ENCODE measurements at places on chromosomes 5 and 9.

DNA sequence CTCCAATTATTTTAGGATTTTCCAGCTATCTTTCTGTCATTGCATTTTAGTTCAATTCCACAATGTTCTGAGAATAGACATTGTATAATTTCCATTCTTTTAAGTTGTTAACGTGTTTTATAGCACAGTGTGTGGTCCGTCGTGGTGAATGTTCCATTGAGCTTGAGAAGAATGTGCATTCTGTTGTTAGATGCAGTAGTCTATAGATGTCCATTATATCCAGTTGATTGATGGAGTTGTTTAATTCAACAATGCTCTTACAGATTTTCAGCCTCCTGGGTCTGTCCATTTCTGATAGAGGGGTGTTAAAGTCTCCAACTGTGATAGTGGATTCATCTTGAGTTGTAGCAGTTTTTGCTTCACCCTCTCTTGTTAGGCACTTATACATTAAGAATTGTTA is 1587.7 kb upstream of the NUDT12 start:
- no peak for DNase-seq

- no peak for DNase-seq
These were observed 33.5 kb downstream of the AOPEP start for GRCh38 chr9:94760010-94760409.

DNA sequence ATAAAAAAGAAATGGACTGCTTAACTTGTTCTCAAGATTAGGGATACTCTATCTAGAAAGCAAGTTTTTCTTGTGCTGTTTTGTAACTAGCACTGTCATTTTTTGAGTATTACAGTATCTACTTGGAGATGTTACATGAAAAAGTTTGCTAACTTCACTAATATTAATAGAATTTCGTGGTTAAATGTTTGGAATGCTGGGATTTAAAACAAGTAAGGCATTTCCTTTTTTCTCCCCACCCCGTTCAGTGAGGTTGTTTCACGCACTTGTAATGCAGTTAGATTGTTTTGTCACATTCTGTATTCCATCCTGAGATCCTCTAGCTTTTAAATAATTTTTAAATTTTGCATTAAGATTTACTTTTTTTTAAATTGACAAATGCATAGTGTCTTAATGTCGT is 20.0 kb upstream of the TEK start:
- DNase-seq = no peak

GRCh38 chr9:133780962-133781827 is 43.0 kb upstream of the SARDH start:
- DNase-seq = no peak

DNA sequence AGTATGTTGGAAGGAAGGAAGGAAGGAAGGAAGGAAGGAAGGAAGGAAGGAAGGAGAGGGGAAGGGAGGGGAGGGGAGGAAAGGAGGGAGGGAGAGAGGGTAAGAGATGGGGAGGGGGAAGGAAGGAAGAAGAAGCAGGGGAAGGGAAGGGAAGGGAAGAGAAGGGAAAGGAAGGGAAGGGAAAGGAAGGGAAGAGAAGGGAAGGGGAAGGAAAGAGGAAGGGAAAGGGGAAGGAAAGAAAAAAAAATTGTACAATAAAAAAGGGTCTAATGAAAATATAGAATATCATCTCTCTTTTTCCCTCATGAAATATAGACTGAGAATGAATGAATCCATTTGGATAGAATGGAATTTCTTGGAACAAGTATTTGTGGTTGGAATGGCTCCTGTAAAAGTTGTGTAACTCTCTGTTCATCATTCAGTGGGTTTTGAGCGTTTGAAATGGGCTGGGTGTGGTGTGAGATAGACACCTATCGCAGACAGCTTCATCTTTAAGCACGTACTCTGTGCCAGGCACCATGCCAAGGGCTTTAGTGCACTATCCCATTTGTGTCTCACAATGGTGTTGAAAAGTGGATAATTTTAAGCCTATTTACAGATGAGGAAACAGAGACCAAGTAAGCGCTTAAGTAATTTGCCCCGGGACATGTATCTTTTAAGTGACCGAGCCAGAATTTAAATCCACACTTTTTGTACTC is 11.6 kb upstream of the PAPPA start:
- DNase-seq = no peak

DNA sequence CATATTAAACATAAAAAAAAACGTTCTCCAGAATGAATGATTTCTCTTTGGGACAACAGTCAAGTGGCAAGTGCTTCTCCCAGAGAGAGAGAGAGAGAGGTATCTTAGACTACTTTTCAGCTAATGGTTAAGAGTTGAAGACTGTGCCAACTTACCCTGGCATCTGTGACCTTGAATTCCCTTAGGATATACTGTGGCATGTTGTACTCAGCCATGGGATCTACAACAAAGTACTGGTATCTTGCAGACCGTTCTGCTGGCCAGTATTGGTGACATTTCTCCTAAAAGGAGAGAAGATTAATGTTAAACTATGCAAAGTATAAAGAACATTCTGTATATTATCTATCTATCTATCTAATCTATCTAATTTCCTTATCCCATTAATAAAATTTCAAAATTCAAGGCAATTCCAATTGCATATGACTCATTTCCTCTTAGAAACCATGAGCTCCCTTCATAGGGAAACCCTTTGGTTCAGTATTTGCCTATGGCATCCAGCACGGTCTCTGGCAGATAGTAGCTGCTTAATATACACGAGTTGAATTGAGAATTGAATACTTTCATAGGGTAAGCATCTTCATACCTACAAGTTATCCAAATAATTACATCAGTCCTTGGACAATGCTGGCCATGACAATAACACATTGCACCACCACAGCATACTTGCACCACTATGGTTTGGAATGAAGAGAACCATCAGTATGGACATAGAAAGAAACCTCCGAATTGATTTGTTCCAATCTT is 539.4 kb upstream of the DMAC1 start:
- DNase-seq = no peak

DNA sequence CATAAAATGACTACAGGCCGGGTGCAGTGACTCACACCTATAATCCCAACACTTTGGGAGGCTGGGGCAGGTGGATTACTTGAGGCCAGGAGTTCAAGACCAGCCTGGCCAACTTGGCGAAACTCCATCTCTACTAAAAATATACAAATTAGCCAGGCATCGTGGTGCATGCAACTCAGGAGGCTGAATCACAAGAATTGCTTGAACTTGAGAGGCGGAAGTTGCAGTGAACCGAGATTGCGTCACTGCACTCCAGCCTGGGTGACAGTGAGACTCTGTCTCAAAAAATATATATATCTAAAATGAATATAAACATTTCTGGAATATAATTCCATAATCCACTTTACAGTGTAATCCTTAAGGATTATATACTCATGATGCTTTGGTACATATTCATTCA is 66.5 kb downstream of the TEX10 start:
- no peak for DNase-seq

DNA sequence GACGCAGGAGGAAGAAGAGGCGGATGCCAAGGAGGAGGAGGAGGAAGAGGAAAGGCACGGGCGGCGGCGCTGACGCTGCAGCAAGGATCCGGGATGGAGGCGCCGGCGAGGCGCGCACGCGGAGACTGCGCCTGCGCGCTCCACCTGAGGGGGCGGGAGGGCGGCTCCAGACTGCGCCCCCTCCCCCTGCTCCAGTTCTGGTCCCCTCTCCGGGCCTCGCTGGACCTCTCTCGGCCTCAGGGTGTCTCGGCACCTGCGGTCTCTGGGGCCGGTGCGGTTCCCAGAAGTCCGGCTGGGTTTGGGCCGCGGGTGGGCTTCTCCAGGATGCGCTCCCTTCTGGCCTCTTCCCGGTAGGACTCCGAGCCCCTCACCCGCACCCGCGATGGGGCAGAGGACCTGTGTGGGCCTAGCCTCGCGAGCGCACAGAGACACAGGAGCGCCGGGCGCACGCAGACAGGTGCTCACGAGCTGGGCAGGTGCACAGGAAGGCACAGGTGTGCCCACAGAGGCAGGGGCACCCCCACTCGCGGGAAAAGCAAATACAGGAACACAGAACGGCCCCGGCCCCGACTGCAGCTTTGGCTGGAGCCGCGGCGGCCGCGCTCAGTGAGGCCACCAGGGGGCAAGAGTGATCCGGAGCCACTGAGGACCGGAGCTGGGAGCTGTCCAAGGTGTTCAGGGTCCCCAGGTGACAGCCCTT is at the start of gene NPDC1:
NPDC1 (minus strand) TSS at position 90 of the 700 bp plus-strand sequence. CDS start 188 bp downstream, outside the sequence.
- peak; percentile 93 for DNase-seq

DNA sequence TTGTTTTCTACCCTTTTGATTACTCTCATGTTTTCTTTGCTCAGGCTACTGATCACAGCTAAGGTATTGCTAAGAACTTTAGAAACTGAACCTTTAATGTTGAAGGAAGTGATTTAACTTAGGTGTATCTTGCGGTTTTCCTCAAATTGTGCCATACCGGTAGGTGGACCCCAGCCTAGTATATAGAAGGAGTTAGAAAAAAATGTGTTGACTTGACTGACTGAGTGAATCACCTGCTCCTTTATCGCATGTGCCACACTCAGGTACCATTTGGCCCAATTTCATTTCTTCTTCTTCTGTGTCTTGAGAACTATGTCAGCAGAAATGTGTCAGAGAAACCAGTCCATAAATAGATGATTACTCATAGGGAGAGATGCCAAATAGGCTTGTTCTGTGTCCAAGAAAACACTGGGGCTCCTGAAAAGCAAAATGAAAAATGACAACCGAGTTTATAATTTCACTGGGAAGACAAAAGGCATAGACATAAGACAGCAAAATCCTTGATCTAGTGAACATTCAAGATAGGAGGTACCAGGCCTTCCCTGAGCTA is 19.4 kb downstream of the PLPPR1 start:
- no peak for DNase-seq

DNA sequence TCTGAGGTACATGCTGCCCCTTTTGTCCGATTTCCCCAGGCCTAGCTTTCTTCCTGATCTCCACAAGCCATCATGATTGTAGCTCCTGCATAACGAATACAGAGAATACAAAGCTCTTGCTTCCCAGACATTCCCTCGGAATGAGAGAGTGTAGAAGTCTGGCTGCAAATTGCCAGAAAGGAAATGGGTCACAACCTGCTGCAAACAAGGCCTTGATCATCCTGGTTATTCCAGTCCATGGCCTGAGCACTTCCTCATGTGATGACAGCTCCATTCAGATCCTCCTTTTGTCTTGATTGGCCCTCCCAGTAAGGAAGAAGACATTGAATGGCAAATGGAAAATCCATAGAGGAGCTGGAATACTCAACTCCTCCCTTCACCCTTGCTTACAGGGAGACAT is 136.0 kb upstream of the ADRA1B start:
- no peak for DNase-seq

- DNase-seq = no peak
These were observed at the start of gene S1PR3 for GRCh38 chr9:88991066-88992034. Gene S1PR3, plus strand, starts transcription at chr9:88991468. Its CDS starts 9,733 bp downstream, at chr9:89001201.

- no peak for DNase-seq
These were observed 30.9 kb upstream of the OLFM1 start for GRCh38 chr9:135056541-135056940.

DNA sequence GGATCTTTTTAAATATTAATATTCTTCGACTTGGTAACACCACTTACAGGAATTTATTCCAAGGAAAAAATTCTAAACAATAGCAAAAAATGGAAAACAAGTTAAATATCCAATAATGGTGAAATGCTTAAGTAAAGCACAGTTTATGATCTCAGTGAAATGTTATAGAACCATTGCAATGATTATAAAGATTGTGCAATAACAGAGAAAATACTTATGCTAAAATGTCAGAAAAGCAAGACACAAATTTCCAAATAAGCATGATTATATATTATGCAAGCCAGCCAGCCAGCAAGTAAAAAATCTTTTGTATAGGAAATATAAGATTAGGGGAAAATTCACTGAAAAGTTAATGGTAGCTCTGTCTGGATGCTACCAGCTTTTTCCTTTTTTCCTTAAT is 102.7 kb upstream of the EFNA5 start:
- DNase-seq = no peak

GRCh38 chr9:105341434-105342146 is 97.1 kb downstream of the SLC44A1 start:
- no peak for DNase-seq

Data from GM10248 (cell line).